Activated gamma-delta T cell treated with Interleukin-2 at 50 U/mL for 16 hours (primary cell): ENCODE measurements at places on chromosomes 2 and 18.

GRCh38 chr18:45889419-45890064 lies 64.1 kb downstream of the SIGLEC15 start:
- no peak for DNase-seq

GRCh38 chr2:64337314-64337713 lies 116.6 kb upstream of the LGALSL start:
- DNase-seq = no peak

DNA sequence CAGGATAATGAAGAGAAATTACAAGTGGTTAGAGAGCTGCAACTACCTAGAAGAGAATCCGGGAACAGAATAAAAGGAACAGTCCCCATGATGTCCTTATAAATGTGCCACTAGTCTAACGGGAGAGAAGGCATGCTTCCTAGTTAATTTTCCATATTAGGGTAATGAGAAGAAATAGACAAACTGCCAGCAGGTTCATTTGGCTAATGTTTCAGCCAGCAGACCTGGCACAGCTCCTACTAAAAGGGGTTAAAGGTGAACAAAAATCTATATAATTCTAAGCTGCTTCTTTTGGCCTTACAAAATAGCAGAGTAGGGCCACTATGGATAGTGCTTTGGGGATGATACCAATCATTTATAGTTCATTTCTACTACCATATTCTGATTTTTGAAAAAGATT lies 845.3 kb upstream of the GCFC2 start:
- no peak for DNase-seq

DNA sequence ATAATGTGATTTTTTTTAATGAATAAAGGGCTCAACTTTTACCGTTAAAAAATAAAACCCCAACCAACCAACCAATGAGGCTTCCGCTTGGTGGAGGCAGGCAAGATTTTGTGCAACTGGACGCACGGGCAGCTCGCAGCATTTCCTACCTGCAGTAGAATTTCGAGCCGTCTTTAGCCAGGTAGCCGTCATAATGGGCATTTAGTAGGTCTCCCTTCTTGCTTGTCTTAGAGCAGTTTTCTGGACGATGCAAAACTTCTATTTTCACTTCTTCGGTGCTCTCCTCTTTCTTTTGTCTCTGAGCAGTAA lies 316 bp downstream of the FKBP7 start:
- no peak for DNase-seq

DNA sequence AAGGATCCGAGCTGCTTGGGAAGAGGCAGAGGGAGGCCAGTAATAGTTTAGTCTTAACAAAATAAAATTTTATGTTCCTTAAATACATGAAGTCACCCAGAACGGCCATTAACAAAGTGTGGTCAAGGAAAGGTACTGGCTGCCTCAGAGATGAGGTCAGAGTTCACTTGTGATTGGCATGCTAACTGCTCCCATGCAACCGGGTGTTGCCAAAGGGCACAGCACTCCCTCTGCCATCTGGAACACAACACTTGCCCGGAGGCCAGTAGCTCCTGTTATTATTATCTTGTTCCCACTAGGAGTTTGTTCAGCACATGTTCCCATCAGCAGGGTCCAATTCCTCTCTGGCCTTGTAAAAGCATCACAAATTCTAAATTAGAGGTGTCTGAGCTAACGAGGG lies 207.0 kb downstream of the CYP26B1 start:
- no peak for DNase-seq

DNA sequence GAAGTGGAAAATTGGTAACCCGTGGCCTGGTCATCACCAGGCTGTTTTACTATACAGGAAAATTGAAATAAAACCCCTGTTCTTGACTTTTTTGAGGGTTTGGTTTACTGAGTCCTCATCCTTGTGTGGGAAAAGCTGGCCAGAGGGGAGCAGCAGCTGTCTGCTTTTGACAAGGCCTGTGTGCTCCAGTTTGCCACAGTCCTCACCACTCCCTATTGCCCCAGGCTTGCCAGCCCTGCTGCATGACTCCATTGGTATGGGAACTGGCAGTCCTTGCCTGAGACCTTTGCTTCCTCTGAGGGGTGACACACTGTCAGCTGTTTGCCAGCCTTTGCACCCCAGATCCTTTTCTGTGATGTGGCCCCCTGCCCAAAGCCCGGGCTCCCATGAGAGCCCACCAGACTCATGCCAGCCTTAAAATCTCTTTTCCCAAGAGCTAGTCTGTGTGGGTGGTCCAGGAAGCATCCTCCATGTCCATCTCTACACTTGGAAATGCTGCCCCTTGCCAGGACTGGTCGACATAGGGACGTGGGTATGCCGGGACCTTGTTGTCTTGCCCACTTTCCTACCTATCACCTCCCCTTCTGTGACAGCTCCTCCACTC lies 39.0 kb downstream of the GLI2 start:
- no peak for DNase-seq

DNA sequence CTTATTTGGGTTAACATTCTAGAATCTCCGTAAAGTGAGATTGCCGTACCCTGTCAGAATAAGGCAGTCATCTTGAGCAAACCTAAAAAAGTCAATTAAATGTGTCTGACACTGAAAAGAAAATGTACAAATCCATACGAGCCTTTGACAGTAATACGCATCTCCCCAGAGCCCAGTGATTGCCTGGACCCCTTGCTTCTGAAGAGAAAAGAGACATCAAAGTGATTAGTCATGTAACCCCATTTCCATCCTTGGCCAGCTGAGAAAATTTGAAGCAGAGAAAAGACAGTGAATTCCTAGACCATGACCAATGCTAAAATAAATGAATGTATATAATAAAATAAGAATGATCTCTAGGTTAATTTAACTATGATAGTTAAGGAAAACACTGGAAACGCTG lies 1499.4 kb downstream of the SUCLG1 start:
- DNase-seq = no peak

DNA sequence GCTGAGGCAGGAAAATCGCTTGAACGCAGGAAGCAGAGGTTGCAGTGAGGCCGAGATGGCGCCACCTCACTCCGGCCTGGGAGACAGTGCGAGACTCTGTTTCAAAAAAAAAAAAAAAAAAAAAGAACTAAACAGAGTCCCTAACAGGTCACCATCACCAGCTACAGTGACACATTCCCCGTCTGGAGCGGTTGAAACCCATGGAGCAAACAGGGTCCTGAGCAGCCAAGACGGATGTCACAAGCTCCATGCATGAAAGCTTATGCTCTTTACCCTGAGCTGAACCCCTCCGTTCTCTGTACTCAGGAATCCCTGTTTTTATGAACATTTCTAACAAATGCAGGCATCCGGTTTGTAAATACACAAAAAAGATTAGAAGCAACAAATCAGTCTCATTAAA lies 55.9 kb upstream of the LAPTM4A start:
- DNase-seq = no peak

DNA sequence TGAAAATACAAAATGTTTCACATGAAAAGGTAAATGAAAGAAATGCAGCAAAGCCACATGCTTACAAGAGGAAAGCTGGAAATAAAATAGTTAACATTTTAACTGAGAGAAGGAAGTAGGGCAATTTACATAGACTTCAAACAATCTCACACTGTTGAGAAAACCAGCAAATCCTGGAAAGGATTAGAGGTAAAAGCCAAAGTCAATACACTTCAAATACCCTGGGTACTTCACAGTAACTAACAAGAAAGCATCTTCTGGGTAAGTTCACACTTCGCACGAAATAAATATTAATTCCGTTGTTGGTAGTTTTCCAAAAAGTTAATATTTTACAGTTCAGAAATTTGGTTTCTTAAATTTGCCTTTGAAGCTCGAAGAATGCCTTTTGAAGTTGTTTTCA lies 3.5 kb upstream of the ERICH2 start:
- no peak for DNase-seq

GRCh38 chr2:156156580-156156979 lies 175.9 kb downstream of the NR4A2 start:
- no peak for DNase-seq

DNA sequence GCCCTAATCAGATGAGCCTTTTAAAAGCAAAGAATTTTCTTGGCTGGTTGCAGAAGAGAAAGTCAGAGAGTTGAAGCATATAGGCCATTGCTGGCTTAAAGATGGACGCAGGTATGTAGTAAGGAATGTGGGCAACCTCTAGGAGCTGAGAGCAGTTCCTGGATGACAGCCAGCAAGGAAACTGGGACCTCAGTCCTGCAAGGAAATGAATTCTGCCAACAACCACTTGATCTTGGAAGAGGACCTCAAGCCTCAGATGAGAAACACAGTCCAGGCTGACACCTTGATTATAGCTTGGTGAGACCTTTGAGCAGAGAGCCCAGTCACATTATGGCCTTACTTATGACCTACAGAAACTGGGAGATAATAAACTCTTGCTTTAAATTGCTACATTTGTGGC lies 15.7 kb downstream of the PHOSPHO2 start:
- DNase-seq = no peak

GRCh38 chr2:10806543-10806942 lies 6.0 kb downstream of the PDIA6 start:
- DNase-seq = no peak

DNA sequence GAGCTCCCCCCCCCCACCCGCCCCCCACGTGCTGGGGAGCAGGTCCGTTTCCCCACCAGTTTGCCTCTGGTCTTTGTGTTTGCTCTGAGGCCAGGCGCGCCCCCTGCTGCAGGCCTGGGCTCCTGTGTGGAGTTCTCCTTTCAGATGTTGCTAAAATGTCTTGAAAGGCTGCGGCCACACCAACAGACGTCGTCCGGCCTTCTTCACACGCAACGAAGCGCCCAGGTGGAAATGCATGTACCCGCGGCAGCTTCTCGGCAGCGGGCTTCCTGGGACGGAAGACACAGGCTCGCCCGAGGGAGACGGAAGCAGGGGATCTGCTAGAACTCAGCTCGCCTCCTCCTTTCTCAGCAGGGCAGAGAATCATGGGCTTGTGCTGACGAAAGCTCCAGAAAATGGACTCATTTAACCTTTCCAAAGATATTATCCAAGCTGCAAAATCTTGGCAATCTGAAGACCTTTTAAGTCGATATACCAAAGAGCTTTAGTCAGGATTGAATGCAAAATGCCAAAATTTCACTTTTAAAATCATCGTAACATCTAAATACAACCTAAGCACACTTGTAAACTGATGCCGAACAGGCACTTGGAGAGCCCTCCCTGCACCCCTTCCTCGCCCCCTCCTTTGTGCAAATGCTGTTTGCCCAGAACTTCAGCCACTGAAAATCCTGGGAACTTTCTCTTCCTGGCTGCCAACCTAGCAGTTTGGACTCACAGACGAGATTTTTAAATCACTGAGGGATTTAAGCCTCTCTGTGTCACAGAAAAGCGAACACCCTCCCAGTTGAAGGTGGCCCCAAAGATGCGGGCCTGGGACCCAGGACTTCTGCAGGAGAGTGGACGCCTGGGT lies 125.5 kb upstream of the ZNF516 start:
- peak; percentile 33 for DNase-seq

DNA sequence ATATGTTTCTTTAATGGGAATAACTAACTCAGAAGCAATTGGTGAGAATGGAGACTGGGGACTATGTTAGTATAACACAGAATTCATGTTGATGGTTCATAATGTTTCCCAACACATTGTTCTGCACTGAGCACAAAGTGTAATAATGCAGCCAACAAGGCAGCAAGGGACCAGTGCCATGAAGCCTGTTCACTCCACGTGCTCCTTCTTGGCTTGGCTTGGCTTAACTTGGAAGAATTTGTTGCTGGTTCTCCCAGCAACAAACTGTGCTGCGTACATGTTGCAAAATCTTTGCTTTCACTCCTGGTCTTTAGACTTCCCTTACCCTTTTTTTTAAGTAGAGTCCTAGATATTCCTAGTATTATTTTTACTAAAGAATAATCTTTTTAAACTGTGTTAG lies 129.7 kb downstream of the MAP3K20 start:
- DNase-seq = no peak

GRCh38 chr2:226078666-226079065 lies 679.2 kb downstream of the NYAP2 start:
- DNase-seq = no peak

DNA sequence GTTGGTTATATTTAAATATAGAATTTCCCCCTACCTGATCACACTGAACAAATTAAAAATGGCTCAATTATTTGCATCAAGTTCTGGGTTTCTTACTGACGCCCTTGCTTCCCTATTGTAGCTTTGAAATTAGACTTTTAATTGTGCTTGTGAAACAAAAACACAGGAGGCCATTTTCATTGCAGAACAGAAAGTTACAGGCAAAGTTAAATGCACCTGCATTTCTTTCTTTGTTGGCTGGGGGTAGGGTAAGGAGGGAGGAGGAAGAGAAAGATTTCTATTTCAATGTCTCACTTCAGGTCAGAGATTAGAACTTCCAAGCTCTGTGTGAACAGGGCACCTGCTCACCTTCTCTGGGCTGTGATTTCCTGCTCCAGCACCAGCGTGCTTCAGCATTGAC lies 199.6 kb downstream of the BCL11A start:
- DNase-seq = no peak

DNA sequence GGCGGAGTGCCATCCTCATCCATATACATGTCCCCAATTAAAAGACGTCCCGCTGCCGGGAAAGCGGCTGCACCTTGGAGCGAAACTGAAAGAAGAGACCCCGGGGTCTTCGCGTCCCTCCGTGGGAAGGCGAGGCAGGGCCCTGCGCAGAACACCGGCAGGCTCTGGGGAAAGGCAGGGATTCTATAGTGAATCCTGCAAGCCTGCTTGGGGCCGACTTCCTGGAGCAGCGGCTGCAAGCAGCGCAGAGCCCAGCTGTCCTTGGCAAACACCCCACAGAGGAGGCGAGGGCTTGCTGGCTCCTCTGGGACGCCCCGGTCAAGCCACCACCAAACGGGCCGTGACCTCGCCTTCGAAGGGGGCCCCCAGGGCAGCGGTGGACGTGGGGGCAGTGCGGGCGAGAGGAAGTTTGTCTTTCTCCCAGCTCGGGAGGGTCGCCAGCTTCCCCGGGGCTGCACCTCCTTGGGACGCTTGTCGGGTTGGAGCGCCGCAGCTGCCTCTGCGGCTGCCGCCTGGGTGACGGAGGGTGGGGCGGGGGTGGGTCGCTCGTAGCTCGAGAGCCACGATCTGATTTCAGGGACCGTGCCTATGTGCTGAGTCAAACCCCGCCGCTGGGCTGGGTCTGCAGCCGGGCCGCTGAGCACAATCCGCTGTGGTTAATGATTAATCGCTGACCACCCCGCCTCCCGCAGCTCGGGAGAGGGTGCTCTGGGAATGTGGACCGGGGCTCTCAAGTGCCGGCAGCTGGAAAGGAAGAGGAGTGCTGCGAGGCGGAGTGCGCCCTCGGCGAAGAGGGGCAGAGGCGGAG lies 486 bp upstream of the GPR39 start:
- no peak for DNase-seq
